ENCODE measurements at places on chromosomes 3 and 15.

DNA sequence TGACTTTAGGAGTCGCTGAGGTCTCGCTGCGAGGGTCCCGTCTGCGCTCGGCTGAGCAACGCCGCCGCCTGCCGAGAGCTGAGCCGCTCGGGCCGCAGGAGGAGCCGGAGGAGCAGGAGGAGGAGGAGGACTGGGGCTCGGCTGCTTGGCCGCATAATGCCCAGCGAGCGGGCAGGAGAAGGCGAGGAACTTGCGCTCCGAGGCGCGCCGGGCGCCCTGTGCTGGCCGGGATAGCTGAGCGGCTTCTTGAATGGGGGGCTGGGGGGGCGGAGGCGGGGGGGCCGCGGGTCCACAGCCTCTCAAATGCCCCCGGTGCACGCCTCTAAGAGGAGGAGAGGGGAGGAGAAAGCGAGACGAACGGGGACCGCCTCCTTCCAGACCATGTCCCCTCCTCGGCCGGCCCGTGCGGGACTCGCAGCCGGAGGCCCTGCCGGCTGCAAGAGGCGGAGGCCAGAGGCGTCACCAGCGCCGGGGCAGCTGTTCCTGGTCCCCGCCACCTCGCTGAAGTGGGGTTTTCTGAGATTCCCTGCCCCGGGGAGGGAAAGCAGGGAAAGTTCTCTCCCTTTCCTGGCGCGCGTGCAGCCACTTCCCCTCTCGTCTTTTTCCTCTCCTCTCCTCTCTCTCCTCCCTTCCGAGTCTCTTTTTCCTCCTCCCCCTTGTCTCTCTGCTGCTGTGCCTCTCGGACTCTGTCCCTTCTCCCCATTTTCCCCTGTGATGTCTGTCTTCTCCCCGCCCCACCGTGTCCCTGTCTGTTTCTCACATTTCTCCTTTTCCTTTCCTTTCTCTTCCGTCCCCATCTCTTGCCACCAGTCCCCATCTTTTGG, at the start of gene ADAMTS9:
Gene ADAMTS9, minus strand, starts transcription at position 220 of the 824 bp plus-strand sequence. CDS start 343 bp downstream, outside the sequence.
- DNase-seq = peak; percentile 92

DNA sequence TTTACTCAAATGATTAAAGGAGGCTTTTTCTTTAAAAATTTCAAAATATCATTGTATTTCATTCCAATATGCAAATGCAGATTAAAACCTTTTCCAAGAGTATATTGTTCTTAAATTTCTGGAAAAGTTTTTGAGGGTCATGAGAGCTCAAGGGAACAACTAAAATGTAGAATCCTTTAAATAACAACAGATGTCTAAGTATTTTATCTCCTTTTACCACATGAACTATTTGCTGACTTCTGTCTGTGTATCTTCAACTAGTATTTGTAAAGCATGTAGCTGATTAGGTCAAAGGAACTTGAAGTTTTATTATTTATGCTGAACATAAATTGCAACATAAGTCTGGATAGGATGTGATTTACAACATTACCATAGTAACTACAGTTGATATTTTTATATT, 402.6 kb downstream of the CNTN6 start:
- peak; percentile 74 for DNase-seq

DNA sequence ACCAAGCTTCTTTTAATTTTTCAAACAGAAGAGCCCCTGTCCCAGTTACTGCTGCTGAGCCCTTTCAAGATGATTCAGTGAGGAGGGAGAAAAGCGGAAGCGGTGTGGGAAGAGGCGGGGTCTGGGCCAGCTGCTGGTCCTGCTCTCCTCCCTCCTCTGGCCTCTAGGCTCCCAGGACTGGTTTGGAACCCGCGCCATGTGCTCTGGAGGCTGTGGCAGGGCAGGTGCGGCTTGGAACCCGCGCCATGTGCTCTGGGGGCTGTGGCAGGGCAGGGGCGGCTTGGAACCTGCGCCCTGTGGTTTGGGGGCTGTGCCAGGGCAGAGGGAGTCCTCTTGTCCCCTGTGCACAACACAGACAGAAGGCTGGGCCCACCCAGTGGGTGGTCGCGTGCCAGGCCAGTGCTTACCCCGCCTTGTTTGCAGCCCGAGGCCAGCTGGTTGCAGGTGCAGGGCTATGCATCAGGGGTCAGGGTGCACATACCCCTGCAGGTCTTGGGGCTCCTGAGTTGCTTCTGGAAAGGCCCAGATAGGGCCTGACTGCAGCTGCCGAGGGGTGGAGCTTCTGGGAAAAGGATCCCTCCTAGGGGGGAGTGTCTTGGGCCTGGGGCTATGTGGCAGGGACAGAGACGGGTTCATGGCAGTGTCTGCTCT, 12.2 kb downstream of the ALG1L2 start:
- peak; percentile 53 for DNase-seq

- DNase-seq = peak; percentile 76
Observed at GRCh38 chr15:33021806-33022389, 172.6 kb downstream of the FMN1 start.

All from muscle of back (tissue), 13 donors.